K562 (cell line): ENCODE measurements at places on chromosomes 16 and 17.

DNA sequence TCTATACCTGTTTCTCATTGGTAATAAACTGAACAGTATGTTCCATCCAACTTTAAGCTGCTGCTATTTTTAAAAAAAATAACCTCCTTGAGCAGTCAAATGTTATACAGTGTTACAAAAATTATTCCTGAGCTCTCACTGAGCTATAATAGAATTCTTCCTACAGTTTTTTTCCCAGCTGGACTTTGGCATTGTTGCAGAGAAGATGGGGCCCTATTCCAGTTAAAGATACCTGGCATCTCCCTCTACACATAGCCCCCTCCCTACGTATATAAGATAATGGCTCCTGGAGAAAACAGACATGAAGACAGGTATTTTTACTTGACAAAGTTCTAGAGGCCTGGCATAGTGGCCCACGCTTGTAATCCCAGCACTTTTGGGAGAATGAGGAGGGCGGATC lies 1.6 kb upstream of the COX6A2 start:
- DNase-seq: no peak

DNA sequence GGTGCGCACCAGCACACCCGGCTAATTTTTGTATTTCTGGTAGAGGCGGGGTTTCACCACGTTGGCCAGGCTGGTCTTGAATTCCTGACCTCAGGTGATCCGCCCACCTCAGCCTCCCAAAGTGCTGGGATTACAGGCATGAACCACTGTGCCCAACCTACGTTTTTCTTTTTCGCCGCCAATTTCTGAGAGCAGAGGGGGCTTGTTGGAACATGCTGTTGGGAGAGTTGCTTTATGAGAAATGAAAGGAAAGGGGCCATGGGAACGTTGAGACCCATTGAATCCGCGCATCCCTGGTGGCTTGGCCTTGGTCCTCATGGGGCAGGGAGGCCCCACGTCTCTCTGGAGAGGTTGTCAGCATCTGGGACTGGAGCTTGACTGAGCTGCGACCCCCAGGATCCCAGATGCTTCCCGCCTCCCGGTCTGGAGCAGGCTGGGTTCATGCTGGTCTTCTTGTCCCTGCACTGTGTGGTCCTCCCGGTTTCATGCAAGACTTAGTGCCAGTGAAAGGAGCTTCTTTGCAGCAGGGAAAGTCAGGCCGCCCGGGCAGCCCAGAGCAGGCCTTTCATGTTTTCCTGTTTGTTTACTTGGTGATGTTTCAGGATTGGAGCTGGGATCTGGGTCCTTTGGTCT lies 22.8 kb downstream of the CRISPLD2 start:
- no peak for DNase-seq

GRCh38 chr17:56009795-56010651 lies 143.3 kb upstream of the ANKFN1 start:
- DNase-seq: no peak

DNA sequence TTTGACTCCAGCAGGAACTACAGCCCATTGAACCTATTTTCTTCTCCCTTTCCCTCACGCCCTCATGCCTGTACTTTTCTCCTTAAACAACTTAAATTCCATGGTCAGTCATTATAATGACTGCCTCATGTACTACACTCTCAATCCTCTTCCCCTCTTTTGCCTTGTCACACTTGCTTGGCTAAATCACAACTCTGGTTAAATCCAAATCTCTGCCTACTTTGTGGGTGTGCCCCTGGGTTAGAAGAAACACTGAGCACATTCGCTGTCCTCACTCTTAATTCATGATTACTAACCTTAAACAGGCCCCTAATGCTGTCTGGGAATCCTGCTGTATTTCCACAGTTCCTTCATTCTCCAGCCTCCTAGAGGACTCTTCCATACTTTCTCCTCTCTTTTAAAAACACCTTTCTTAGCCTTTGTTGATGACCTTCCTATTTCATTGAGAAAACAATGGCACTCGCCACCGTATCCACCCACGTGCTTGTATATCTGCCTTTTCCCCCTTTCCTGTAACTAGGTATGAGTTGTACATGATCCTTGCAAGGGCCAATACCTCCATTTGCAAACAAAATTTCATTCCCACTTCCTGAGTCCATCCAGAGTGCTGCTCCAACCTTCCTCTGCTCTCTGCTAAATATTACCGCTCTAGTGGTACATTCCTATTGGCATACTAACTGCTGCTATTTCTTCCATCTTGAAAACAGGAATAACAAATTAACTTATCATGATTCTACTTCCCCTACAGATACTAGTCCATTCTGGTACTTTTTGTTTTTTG lies 28.9 kb downstream of the ZNRF1 start:
- no peak for DNase-seq

DNA sequence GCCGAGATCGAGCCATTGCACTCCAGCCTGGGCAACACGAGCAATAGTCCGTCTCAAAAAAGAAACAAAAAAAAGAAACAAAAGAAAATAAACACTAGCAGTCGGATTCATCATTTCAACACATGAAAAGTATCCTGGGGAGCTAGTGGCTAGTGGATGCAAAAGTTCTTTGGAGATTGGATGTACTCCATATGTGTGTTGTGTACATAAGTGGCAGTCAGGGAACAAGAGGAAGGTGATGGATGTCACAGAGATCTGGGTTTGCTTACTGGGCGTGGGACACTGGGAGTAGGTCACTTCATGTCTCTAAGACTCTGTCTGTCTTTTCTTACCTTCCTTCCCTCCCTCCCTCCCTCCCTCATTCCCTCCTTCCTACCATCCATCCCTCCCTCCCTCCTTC lies 35.4 kb downstream of the MRC2 start:
- no peak for DNase-seq

DNA sequence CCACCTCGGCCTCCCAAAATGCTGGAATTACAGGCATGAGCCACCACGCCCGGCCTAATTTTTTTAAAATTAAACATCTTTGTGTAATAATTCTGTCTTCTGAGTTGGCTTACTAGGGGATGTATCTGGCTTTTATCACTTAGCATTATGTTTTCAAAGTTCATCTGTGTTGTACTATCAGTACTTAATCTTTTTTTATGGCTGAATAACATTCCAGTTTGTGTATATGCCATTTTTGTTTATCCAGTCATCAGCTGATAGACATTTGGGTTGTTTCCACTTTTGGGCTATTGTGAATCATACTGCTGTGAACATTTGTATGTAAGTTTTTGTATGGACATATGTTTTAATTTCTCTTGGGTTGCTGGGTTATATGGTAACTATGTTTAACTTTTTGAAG lies 69.0 kb downstream of the CHD9 start:
- DNase-seq: no peak

- no peak for DNase-seq
These were observed 71.8 kb downstream of the SRCIN1 start for GRCh38 chr17:38533866-38534497.

- no peak for DNase-seq
These were observed 204.1 kb downstream of the COPRS start for GRCh38 chr17:31654936-31655335.

- DNase-seq: no peak
These were observed 276.9 kb downstream of the SHISA9 start for GRCh38 chr16:13178318-13178717.
